Activated CD4-positive, alpha-beta T cell treated with anti-CD3 and anti-CD28 coated beads for 36 hours (primary cell): ENCODE measurements at places on chromosomes 1 and 21. TPM values are rescaled to one million over a fixed set of nuclear protein-coding genes. Genes with fewer than 3 reads are reported as not detected.

- no peak overlapping the region for H3K4me3 ChIP-seq
- H3K27ac ChIP-seq, result no peak overlapping the region
- H3K36me3 ChIP-seq, result no peaks in the 10 kb centered on the region
- H3K4me1 ChIP-seq, result no peaks in the 10 kb centered on the region
- no peak for DNase-seq
These were observed 362.6 kb downstream of the MATN1 start for GRCh38 chr1:30360753-30361152.

GRCh38 chr1:81594206-81594605, 206.5 kb upstream of the ADGRL2 start:
- H3K27ac ChIP-seq, result no peak overlapping the region
- no peaks in the 10 kb centered on the region for H3K36me3 ChIP-seq
- H3K4me3 ChIP-seq, result no peak overlapping the region
- no peaks in the 10 kb centered on the region for H3K4me1 ChIP-seq

DNA sequence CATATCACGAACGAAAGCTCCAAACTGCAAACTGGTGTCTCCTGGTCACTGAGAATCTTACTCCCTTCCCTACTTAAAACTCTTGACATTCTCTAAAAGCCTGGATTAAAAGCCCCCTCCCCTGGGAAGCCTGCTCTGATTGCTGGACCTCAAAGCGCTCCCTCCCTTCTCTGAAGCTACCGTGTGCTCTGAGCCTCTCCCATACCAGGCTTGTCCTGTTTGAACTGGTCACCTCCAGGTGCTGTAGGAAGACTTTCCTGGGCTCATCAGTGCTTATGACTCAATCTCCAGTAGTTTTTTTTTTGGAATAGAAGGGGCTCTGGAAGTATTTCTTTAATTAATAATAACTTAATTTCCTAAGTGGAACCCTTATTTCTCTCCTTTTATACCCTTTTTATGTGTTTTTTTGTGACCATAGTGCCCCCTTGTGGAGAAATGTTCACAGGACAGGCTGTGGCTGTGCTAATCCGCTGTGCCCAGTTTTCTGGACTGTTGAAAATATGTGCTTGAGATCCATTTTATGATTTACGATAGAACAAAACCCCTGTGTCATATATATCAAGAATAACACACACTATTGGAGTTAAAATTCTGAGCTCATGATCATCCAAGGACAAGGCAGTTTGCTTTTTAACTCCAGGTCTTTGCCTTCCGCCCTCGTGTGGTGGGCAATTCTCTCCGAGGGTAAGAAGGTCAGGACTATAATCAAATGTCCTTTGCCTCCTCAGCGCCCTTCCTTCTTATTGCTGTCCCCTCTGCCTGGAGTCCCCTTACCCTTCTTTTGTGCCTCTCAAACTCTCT, 16.9 kb downstream of the MTARC1 start:
- H3K4me1 ChIP-seq, result no peaks in the 10 kb centered on the region
- H3K27me3 ChIP-seq, result peaks cover 8% of the 10 kb centered on the region
- peak; percentile 35 for DNase-seq
- no peak overlapping the region for H3K4me3 ChIP-seq
- no peak overlapping the region for H3K27ac ChIP-seq

GRCh38 chr1:189036628-189037027, 1441.0 kb downstream of the BRINP3 start:
- no peak overlapping the region for H3K27ac ChIP-seq
- H3K4me3 ChIP-seq, result no peak overlapping the region
- H3K36me3 ChIP-seq, result no peaks in the 10 kb centered on the region
- no peaks in the 10 kb centered on the region for H3K27me3 ChIP-seq

GRCh38 chr1:112011202-112011601, 21.7 kb upstream of the KCND3 start:
- no peak overlapping the region for H3K4me3 ChIP-seq
- no peak for DNase-seq
- H3K27ac ChIP-seq, result no peak overlapping the region
- H3K27me3 ChIP-seq, result peaks cover 5% of the 10 kb centered on the region
- no peaks in the 10 kb centered on the region for H3K4me1 ChIP-seq
- no peaks in the 10 kb centered on the region for H3K36me3 ChIP-seq

DNA sequence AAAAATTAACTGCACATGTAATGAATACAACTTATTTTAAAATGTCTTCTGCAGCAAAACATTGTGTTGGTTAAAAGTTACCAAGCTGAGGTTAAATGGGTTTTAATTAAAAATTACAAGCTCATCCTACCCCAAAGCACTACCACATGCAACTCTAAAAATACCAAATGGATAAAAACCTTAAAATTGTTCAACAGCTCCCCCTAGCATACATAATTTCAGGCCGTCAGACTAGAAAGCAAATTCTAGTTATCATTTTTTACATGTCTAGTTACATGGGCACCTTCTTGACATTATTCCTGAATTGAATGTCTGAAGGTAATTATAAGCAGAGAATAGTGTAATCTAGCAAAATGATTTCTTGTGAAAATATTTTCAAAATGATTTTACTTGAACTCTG, 176.5 kb downstream of the C1orf21 start:
- no peak overlapping the region for H3K27ac ChIP-seq
- DNase-seq, result no peak
- H3K4me1 ChIP-seq, result no peaks in the 10 kb centered on the region
- H3K27me3 ChIP-seq, result peaks cover 2% of the 10 kb centered on the region
- no peaks in the 10 kb centered on the region for H3K36me3 ChIP-seq

GRCh38 chr1:195604287-195604686, 1004.0 kb downstream of the KCNT2 start:
- no peak overlapping the region for H3K27ac ChIP-seq
- H3K27me3 ChIP-seq, result no peaks in the 10 kb centered on the region
- H3K36me3 ChIP-seq, result no peaks in the 10 kb centered on the region
- no peak overlapping the region for H3K4me3 ChIP-seq

- no peaks in the 10 kb centered on the region for H3K36me3 ChIP-seq
- H3K4me3 ChIP-seq, result no peak overlapping the region
- DNase-seq, result peak; percentile 72
- no peak overlapping the region for H3K27ac ChIP-seq
- peaks cover 23% of the 10 kb centered on the region for H3K27me3 ChIP-seq
These were observed 23.1 kb downstream of the DYRK3 start for GRCh38 chr1:206658264-206658980.

GRCh38 chr1:247409869-247410544, 6.0 kb upstream of the NLRP3 start:
- DNase-seq, result peak; percentile 68
- H3K4me1 ChIP-seq, result peaks cover 44% of the 10 kb centered on the region
- H3K4me3 ChIP-seq, result peak overlapping the region; percentile 33
- H3K27me3 ChIP-seq, result no peaks in the 10 kb centered on the region
- H3K27ac ChIP-seq, result peak overlapping the region; percentile 83

DNA sequence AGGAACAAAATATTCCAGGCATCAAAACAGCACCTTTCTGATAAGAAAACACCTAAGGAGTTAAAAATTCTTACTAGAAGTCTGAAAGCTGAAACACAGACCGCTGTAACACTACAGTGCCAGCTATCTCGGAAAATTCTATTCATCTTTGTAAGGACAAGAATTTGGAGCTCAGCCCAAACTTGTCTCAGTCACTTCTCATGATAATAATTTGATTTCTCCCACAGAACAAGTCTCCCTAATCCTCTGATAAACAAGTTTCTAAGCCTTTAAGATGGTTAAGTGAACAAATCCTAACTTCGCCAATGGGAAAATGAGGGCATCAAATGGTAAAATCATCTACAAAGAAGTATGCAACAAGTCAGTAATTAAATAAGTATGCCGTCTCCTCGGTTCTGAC, 59.9 kb downstream of the SIPA1L2 start:
- no peaks in the 10 kb centered on the region for H3K27me3 ChIP-seq
- H3K27ac ChIP-seq, result no peak overlapping the region
- H3K4me1 ChIP-seq, result peaks cover 7% of the 10 kb centered on the region
- H3K4me3 ChIP-seq, result no peak overlapping the region

DNA sequence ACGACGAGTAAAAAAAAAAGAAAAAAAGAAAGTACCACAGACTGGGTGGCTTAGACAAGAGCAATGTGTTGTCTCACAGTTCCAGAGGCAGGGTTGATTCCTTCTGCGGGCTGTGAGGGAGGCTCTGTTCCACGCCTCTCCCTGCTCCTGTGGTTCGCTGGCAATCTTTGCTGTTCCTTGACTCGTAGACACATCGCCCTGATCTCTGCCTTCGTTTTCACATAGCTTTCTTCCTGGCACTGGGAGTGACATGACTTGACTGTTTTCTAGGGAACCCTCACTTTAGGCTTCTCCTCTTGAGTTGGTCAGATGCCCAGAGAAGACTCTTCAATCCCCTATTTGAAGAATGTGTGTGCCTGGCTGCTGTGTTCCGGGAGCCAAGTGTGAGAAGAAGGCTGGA, 133.6 kb downstream of the TM2D1 start:
- no peak overlapping the region for H3K27ac ChIP-seq
- H3K36me3 ChIP-seq, result no peaks in the 10 kb centered on the region
- H3K4me3 ChIP-seq, result no peak overlapping the region
- no peaks in the 10 kb centered on the region for H3K4me1 ChIP-seq
- no peak for DNase-seq

- H3K27me3 ChIP-seq, result peaks cover 77% of the 10 kb centered on the region
- peak; percentile 38 for DNase-seq
- H3K27ac ChIP-seq, result no peak within 1 kb of the TSS
- no peaks in the 10 kb centered on the region for H3K36me3 ChIP-seq
- H3K4me3 ChIP-seq, result no peak within 1 kb of the TSS
- peaks cover 40% of the 10 kb centered on the region for H3K4me1 ChIP-seq
These were observed at the start of gene OLIG2 for GRCh38 chr21:33025489-33026442. Gene OLIG2, plus strand, starts transcription at chr21:33025935. Its CDS starts 928 bp downstream, at chr21:33026863.

DNA sequence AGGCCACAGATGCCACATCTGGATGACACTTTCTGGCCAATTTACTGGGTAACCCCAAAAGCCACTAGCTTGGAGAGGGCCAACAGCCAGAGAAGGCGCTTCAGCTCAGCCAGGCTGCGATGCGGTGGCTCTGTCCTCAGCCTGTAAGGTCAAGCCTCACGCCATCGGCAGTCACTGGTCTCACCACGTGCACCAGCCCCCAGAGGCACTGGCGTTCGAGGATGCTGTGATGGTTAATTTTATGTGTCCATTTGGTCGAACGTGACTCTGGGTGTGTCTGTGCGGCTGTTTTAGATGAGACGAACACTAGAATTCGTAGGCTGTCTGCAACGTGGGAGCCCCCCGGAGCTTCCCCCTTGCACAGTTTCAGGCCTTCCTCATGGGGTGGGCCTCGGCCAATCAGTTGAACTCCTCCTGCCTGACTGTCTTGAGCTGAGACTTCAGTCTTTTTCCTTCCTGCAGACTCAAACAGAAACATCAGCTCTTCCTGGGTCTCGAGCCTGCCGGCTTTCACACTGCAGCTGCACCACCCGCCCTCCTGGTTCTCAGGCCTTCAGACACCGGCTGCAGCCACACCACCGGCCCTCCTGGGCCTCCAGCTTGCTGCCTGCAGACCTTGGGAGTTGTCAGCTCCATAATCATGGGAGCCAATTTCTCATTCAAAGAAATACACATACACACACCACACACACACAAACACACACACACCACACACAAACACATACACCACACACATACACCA, 41.6 kb upstream of the SLC45A1 start:
- peaks cover 8% of the 10 kb centered on the region for H3K27me3 ChIP-seq
- no peaks in the 10 kb centered on the region for H3K4me1 ChIP-seq
- no peak overlapping the region for H3K27ac ChIP-seq
- H3K4me3 ChIP-seq, result no peak overlapping the region

DNA sequence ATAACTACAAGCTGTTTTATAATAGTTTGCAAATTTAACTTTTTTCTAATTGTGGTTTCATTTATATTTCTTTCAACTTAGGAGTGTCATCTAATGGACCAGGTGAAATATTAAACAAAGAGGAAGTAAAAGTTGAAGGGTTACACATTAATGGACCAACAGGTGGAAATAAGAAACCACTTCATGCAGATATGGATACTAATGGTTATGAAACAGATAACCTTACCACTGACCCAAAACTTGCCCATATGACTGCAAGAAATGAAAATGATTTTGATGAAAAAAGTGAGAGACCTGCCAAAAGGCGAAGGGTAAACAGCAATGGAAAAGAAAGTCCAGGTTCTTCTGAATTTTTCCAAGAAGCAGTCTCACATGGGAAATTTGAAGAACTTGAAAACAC, 59.7 kb downstream of the MIER1 start:
- peaks cover 47% of the 10 kb centered on the region for H3K36me3 ChIP-seq
- peaks cover 40% of the 10 kb centered on the region for H3K4me1 ChIP-seq
- H3K27me3 ChIP-seq, result no peaks in the 10 kb centered on the region
- DNase-seq, result no peak
- no peak overlapping the region for H3K4me3 ChIP-seq

DNA sequence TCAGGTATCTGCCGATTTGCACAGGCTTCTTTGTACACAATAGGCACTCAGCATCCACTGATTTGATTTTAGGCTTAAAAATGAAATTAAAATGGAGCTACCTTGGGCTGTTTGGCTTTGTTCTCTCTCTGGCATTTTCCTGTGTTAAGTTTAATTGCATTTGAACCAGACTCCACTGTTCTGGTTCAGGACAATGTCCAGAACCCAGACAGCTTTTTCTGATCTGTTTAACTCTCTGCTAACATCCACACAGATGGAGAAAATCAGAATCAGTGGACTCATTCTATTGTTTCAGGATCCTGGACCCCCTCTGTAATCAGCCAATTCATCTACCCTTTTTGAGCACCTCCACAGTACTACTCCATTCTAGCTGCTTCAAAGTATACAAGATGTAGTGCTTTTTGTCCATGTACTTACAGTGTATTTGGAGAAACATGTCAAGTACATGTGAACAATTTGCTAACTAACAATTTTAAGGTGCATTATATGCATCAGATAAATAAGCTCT, 248.1 kb downstream of the PTBP2 start:
- H3K4me1 ChIP-seq, result no peaks in the 10 kb centered on the region
- DNase-seq, result no peak
- no peak overlapping the region for H3K27ac ChIP-seq
- peaks cover 21% of the 10 kb centered on the region for H3K27me3 ChIP-seq

DNA sequence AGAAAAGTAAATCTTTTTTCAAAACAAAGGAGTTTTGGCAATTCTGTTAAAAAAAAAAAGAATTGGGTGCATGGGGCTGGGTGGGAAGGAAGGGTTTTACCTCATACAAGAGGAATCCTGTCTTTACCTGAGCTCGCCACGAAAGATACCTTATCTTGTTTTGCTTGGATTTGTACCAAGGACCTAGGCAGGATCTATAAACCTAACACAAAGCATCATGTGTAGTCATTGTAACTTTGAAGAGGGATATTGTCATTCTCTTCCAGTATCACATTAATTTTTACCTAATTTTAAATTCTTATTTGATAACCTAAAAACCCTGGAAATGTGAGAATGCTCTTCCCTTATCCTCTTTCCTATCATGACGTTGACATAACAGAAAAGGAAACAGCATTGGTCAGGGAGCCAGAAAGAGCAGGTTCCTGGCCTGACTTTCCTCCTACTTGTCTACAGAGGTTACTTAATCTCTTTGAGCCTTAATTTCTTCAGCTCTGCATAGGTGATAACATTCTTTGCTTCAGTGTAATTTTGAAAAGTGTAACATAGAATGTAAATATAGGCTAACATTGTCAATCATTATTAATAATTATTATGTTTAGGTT, 4.0 kb upstream of the LAMC1 start:
- no peaks in the 10 kb centered on the region for H3K36me3 ChIP-seq
- peaks cover 8% of the 10 kb centered on the region for H3K4me1 ChIP-seq
- H3K27ac ChIP-seq, result no peak overlapping the region
- no peak overlapping the region for H3K4me3 ChIP-seq
- DNase-seq, result no peak

- no peak for DNase-seq
- H3K4me3 ChIP-seq, result no peak overlapping the region
- H3K4me1 ChIP-seq, result no peaks in the 10 kb centered on the region
- no peaks in the 10 kb centered on the region for H3K36me3 ChIP-seq
- H3K27me3 ChIP-seq, result no peaks in the 10 kb centered on the region
- no peak overlapping the region for H3K27ac ChIP-seq
These were observed 15.6 kb upstream of the PLEKHG5 start for GRCh38 chr1:6507037-6507428.

Gene OR2L3
- total RNA-seq, result not detected

Gene SYTL1
- 26.1 TPM for total RNA-seq

Gene IFNLR1
- 6.6 TPM for total RNA-seq
